Upper lobe of left lung (tissue), 6 donors: ENCODE measurements at places on chromosomes 6 and 20. TPM values are rescaled to one million over a fixed set of nuclear protein-coding genes. Genes with fewer than 3 reads are reported as not detected.

Gene GSTA3
- total RNA-seq = 0.57 TPM

- no peak for DNase-seq
- no peak overlapping the region for H3K4me3 ChIP-seq
- no peaks in the 10 kb centered on the region for H3K4me1 ChIP-seq
- H3K27ac ChIP-seq = no peak overlapping the region
Observed at GRCh38 chr6:113104951-113105350, 752.2 kb upstream of the MARCKS start.

DNA sequence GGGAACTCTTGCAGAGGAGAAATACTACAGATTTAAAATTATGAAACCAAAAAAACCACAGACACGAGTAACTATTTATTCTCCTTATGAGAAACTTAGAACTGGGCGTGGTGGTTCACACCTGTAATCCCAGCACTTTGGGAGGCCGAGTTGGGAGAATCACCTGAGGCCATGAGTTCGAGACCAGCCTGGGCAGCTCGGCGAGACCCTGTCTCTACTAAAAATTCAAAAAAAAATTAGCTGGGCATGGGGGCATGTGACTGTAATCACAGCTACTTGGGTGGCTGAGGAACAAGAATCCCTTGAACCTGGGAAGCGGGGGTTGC lies 36.8 kb downstream of the SSR1 start:
- no peak overlapping the region for H3K4me3 ChIP-seq
- no peaks in the 10 kb centered on the region for H3K4me1 ChIP-seq
- H3K27ac ChIP-seq = no peak overlapping the region
- H3K36me3 ChIP-seq = no peaks in the 10 kb centered on the region
- H3K27me3 ChIP-seq = no peaks in the 10 kb centered on the region

GRCh38 chr6:37192666-37193065 lies 22.7 kb downstream of the PIM1 start:
- H3K4me1 ChIP-seq = no peaks in the 10 kb centered on the region
- no peak for DNase-seq
- no peak overlapping the region for H3K27ac ChIP-seq
- H3K27me3 ChIP-seq = no peaks in the 10 kb centered on the region
- H3K4me3 ChIP-seq = no peak overlapping the region

DNA sequence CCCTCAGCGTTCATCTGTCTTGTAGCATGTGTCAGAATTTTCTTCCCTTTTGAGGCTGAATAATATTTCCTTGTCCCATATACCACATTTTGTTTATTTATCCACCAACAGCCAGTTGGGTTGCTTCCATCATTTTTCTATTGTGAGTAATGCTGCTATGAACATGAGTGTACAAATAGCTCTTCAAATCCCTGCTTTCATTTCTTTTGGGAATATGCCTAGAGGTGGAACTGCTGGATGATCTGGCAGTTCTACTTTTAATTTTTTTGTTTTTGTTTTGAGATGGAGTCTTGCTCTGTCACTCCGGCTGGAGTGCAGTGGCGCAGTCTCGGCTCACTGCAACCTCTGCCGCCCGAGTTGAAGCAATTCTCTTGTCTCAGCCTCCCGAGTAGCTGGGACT lies 64.7 kb downstream of the SASH1 start:
- H3K27ac ChIP-seq = peak overlapping the region; percentile 36
- no peaks in the 10 kb centered on the region for H3K27me3 ChIP-seq
- no peaks in the 10 kb centered on the region for H3K36me3 ChIP-seq
- H3K4me3 ChIP-seq = no peak overlapping the region

Gene PRR18
- 0.15 TPM for total RNA-seq

- H3K4me3 ChIP-seq = no peak overlapping the region
- peaks cover 7% of the 10 kb centered on the region for H3K36me3 ChIP-seq
- no peak overlapping the region for H3K27ac ChIP-seq
- H3K27me3 ChIP-seq = no peaks in the 10 kb centered on the region
Observed at GRCh38 chr20:20406306-20406705, 38.4 kb downstream of the INSM1 start.

GRCh38 chr6:170093658-170094596 lies 197.0 kb downstream of the DLL1 start:
- no peaks in the 10 kb centered on the region for H3K27me3 ChIP-seq
- H3K36me3 ChIP-seq = no peaks in the 10 kb centered on the region
- DNase-seq = peak; percentile 85
- H3K4me3 ChIP-seq = no peak overlapping the region
- no peak overlapping the region for H3K27ac ChIP-seq
- H3K4me1 ChIP-seq = no peaks in the 10 kb centered on the region

GRCh38 chr20:50953821-50954220 lies 4.5 kb downstream of the DPM1 start:
- H3K4me1 ChIP-seq = peaks cover 22% of the 10 kb centered on the region
- no peak overlapping the region for H3K27ac ChIP-seq
- peaks cover 25% of the 10 kb centered on the region for H3K36me3 ChIP-seq
- no peak for DNase-seq

- H3K4me1 ChIP-seq = no peaks in the 10 kb centered on the region
- H3K27ac ChIP-seq = no peak overlapping the region
- no peaks in the 10 kb centered on the region for H3K27me3 ChIP-seq
- H3K36me3 ChIP-seq = no peaks in the 10 kb centered on the region
- no peak for DNase-seq
Observed at GRCh38 chr20:35828434-35828833, 56.6 kb downstream of the PHF20 start.

GRCh38 chr6:24743944-24744335 lies 25.0 kb upstream of the C6orf62 start:
- no peaks in the 10 kb centered on the region for H3K27me3 ChIP-seq
- no peaks in the 10 kb centered on the region for H3K4me1 ChIP-seq
- no peak overlapping the region for H3K4me3 ChIP-seq
